ENCODE measurements at places on chromosomes 4 and X.

DNA sequence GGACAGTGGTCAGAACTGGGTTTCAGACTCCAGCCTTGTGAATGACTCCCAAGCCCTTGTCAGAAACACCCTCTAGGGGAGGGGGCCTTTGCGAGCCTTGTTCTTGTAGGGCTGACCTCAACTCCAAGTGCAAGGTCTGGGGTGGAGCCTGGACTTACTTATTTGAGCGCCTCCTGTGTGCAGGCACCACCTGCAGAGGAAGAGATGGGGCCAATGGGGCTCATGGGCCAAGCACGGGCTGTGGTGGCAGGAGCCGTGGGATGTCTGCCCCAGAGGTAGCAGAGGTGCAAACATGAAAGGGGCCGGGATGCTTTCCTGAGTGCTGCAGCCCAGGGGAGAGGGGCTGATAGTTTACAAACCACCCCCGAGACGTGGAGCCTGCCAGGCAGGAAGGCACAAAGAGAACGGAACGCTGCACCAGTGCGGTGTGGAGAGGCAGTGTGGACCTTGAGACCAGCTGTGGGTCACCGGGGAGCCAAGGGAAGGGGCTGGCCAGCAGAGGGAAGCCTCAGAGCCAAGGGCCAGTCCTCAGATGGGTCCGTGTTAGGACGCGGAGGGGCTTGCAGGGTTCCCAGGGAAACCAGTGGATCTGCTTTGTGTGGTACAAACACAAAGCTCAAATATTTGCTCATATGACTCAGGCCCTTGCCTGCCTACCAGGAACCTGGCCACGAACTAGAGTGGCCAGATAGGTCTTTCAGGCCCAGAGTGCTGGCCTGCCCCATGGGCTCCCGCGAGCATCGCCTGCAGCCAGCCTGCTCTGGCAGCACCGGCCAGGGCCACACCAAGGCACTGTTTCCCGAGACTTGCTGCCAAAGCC is 8.7 kb upstream of the TADA2B start:
- DNase-seq, result no peak

- DNase-seq, result no peak
These were observed 41.9 kb upstream of the NEUROG2 start for GRCh38 chr4:112557676-112558411.

DNA sequence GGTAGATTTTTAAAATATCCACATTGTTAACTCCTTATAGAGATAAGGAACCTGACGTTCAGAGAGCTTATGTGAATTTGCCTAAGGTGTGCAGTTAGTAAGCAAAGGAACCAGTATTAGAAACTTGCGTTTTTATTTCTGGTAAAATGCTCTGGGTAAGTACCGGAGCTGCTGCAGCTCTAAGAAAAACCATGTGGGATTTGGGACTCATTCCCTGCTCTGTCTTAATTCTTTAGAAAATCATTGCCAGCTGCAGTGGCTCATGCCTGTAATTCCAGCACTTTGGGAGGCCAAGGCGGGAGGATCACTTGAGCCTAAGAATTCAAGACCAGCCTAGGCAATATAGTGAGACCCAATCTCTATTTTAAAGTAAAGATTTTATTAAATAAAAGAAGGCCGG is 5.8 kb downstream of the CCKAR start:
- DNase-seq, result no peak

- DNase-seq, result no peak
These were observed 185.7 kb upstream of the ZCCHC13 start for GRCh38 chrX:74117962-74118902.

DNA sequence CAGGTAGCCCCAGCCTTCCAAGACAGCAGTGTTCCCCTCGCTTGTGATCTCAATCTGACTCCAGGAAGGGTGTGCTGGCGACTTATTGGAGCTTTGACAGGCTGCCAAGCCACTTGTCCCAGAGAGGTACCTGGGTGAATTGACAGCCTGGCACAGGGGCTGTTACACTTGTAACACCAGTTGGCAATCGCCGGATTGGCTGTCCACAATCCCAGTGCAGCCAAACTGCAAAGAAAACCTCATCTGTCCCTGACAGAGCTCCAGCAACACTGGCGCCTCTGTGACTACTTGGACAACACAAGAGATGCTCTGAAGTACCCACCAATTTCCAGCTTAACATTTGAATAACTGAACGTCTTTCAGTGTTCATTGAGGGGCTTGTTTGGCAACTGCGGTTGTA is 76.8 kb upstream of the PRPS1 start:
- peak; percentile 79 for DNase-seq

GRCh38 chr4:16969696-16970135 is 71.3 kb upstream of the LDB2 start:
- DNase-seq, result no peak

GRCh38 chr4:95095348-95095974 is 337.7 kb downstream of the BMPR1B start:
- no peak for DNase-seq

DNA sequence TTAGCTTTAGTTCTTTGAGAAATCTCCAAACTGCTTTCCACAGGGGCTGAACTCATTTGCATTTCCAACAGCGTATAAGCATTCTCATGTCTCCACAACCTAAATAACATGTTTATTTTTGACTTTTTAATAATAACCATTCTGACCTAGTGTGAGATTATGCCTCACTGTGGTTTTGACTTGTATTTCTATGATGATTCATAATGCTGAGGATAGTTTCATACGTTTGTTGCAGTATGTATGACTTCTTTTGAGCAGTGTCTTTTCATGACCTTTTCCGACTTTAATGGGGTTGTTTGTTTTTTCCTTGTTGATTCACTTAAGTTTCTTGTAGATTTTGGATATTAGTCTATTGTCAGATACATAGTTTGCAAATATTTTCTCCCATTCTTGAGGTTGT is 1833.0 kb upstream of the PCDH10 start:
- no peak for DNase-seq

All from NCI-H1105 (cell line).